ENCODE measurements at places on chromosomes 6 and 20.

- DNase-seq: no peak
Measured at GRCh38 chr6:137729866-137730629, 137.0 kb upstream of the TNFAIP3 start.

DNA sequence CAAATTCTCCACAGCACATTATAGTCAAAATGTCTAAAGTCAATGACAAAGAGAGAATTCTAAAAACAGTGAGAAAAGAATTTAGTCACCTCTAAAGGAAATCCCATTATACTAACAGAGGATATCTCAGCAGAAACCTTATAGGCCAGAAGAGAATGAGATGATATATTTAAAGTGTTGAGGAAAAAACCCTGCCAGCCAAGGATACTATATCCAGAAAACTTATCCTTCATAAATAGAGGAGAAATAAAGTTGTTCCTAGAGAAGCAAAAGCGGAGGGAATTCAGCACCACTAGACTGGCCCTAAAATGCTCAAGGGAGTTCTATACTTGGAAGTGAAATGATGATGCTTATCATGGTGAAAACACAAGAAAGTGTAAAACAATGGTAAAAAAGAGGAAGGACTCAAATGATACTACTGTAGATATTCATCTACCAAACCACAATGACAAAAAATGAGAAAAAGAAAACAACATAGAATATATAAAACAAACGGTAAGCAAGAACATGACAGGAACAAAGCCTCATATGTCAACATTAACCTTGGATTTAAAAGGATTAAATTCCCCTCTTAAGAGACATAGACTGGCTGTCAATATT is 16.7 kb downstream of the GPRC6A start:
- no peak for DNase-seq

DNA sequence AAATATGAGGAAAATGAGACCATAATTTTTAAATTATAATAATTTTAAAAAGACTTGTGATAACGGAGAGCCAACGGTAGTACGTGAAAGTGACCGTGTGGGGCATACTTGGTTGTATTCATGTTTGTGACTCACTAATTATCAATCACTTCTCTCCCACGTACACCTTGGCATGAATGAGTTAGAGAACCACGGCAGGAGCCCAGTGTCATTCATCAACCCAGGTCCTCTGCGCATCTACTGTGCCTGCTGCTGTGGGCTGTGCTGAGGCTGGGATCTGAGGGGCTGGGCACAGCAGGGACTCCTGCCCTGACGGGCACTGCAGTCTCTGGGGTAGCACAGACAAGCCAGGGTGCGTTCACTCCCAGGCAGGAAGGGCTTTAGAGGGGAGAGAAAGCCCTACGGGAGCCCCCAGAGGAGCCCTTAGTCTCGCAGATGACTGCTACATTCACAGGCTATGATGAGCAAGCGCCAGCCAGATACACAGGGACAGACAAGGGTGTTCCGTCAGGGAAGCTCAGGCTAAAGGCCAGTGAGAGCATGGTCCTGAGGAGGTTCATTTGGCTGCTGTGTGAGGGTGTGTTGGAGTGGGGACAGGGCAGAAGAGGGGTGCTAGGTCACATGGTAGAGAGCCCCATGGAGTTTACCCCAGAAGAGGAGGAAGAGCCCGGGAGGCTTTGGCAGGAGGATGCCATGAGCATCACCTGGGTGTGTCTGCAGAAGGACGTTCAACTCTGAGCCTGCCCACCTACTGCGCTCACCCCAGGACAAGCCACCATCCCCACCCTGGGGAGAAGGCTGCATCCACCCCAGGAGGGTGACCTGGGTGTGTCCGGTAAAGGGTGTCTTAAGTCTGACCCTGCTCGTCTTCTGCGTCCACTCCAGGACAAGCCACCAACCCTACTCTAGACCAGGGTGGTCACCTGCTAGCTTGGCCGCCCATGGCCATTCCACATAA is 8.2 kb upstream of the RPS6KA2 start:
- DNase-seq: no peak

DNA sequence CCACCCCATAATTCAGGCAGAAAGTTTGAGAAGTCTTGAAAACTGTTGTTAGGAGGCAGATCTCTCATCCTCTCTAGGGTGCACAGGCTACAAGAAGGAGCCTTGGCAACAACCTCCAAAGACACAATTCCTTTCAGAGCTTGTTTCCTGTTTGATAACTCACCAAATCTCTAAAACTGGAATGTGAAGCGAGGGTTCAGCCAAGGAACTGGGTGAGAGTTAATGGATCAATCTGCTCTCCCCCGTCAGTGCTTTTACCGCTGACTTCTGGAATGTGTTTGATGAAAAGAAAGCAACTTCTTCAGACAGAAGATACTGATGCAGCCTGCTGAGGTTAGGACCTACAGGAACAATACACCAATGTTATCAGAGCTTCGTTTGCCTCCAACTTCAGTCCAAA is 171.8 kb upstream of the BMP2 start:
- no peak for DNase-seq

DNA sequence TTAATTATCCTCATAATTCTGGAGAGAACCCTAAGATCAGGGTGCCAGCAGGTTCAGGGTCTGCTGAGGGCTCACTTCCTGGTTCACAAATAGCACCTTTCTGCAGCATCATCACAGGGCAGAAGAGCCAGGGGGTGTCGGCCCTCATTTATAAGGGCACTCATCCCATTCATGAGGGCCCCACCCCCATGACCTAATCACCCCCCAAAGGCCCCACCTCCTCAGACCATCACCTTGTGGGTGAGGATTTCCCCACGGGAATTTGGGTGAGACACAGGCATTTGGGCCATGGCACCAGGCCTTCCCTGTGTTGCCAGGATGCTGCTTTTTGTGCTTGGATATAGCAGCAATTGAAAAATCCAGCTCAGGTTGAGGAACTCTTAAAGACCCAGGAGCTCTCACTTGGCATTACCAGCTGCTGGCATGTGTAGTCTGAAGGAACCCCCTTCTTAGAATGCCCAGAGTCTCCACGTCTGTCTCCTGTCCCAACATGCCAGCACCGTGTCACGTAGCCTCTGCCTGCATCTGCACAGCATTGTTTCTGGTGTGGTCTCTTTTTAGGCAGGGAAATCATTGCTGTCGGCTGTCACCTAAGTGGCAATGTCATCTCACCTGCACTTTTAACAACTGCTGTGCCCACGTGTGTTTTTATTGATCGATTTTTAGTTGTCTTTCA is 71.5 kb downstream of the RPP40 start:
- no peak for DNase-seq

DNA sequence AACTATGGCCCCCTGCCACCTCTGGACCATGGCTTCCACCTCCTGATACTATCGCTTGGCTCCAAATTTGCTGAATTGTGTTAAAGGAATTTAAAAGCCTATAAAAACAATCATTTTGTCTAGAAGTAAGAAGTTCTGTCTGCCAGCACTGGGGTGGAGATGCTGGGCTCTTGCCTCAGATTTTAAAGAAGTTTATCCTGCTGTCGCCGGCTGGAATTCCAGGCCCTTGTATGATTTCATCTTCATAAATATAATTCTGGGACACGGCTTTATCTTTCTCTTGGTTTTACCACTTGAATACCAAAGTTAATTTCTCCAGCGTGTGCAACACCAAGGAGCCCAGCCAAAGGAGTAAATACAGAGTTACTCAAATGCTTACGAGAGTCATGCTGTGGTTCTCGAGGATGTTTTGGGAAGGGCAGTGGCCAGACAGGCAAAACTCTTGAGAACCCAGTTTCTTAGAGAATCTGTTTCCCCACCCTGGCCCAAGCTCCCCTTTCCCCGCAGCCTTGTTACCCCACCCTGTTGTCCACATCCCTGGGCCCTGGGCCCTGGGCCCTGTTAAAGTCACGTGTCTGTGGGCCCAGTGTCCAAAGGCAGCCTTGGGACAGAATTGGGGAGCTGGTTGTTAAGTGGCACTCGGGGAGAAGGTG is 31.9 kb downstream of the C6orf89 start:
- DNase-seq: no peak

DNA sequence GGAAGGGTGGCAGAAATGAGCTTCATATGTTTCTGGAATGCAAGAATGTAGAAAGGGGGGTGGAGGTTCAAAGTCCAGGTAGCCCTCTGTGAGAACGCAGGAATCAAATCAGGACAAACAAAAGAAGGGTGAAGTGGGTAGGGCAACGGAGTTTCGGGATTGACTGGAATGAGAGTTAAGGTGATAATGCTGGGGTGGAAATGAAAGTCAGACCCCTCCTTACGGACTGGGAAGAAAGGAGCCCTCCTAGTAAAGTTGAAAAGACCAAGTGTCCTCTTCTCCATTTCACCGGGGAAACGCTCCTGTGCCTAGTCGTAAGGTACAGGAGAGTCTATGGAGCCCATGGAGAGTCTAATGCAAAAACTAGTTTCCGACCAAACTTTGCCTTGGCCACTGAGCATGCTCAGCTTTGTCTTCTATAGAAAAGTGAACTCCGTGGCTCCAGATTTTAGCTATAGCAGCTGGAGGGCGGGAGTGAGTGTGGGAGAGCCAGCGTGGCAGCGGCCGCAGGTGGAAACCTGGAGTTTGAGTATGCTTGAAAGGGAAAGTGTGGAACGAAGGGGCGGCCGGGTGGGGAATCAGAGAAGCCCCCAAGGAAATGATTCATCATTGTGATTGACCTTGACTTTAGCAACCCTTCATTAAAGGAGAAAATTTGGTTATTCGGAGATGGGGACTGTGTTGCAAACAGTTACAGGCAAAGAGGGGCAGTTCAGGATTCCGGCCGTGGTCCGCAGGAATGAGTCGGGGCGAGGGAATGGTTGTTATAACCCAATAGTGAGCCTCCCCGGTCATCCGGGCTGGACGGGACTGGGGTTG is 1.3 kb upstream of the LRRC1 start:
- DNase-seq: no peak

DNA sequence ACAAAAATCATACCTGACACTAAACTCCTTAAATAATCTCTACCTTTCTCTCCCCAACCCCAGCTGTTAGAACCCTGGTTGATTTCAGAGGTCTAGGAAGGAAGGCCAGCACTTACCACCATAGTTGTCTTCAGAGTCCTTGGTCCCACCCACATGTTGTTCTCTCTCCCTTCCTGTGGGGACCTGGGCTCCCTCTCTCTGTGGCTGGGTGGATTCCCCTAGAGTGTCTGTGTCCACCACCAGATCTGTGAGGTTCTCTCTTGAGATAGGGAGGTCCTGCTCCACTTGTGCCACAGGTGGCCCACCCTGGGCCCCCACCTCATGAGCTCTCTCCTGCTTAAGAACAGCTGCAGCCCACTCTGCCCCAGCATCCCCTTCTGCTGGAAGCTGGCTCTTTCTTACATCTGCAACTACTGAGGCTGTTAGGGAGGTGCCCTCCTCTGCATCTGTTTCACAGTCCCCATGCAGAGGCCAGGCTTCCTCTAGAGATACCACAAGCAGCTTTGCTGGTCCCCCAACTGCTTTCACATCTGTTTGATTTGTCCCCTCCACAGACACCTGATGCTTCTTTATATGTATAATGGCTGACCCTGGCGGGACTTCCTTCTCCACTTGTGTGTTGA is 5.2 kb downstream of the MDC1 start:
- no peak for DNase-seq

DNA sequence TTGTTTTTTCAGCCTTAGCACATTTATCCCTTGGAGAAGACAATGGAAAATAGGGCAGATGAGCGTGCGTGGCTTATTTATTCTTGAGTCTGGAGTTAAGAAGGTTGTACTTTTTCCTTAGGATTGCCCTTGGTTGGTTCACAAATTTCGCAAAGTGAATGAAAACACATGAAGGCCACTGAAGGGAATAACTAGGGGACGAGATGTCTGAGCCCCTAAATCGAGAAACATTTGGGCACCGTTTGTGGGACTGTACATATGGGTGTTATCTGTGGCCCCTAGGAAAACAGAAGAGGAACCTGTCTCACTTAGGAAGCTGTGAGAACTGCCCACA is 19.4 kb upstream of the TRIM27 start:
- no peak for DNase-seq

DNA sequence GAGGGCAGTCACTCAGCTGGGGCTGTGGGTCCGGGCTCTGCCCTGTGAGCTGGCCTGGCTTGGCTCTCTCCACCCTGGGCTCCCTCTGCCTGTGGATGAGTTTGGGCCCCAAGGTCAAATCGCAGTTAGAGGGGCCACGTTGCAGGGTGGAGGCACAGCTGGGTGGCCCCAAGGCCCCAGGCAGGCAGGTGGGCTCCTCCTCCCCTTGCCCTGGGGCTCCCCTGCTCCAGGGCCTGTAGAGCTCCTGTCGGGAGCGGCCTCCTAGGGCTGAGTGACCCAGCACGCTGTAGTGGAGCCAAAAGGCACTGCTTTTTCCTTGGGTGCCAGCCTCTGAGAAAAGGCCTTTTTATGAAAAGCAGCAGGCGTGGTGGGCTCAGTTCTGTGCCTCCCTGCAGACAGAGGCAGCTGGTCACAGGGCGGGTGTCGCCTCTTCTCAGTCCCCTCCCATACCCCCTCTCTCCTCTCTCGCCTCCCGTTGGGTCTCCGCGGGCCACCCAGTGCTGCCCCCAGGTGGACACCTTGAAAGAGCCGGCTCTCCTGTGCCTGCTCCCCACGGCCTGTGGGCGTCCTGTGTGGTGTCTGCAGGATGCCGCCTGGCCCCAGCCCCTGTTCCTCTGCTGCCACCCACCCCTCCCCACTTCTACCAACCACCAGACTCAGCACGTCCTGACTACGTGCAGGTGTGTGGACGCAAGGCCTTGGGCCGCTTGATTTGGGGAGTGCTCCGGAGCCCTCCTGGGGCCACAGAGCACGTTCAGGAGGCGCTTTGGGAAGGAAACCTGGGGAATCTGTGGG is 13.2 kb downstream of the SS18L1 start:
- DNase-seq: peak; percentile 93

DNA sequence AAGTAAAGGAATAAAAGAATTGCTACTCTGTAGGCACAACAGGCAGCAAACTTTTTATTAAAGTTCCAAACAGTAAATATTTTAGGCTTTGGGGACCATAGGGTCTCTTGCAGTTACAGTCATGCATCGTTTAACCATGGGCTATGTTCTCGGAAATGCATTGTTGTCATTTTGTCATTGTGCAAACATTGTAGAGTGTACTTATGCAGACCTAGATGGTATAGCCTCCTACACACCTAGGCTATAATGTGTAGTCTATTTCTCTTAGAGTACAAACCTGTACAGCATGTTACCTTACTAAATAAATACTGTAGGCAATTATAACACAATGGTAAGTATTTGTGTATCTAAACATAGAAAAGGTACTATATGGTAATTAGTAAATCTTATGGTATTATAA is 54.7 kb downstream of the CDS2 start:
- DNase-seq: no peak

DNA sequence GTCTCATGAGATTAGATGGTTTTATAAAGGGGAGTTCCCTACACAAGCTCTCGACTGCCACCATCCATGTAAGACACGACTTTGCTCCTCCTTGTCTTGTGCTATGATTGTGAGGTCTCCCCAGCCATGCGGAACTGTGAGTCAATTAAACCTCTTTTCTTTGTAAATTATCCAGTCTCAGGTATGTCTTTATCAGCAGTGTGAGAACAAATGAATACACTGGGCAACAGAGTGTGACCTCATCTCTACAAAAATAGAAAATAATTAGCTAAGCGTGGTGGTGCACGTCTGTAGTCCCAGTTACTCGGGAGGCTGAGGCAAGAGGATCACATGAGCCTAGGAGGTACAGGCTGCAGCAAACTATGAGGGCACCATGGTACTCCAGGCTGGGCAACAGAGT is 51.3 kb downstream of the MDN1 start:
- DNase-seq: no peak

GRCh38 chr6:107656401-107656800 is 166.5 kb downstream of the SOBP start:
- no peak for DNase-seq

- no peak for DNase-seq
Measured at GRCh38 chr6:107741191-107741680, 82.9 kb downstream of the SCML4 start.
